ENCODE measurements at places on chromosomes 11 and 22.
A peak's percentile ranks its signal among the peaks of the same experiment; 100 is the strongest.

- DNase-seq: no peak
These were observed 288.8 kb upstream of the SYN3 start for GRCh38 chr22:33347002-33347401.

- DNase-seq: no peak
These were observed 25.1 kb upstream of the SMIM38 start for GRCh38 chr11:69130654-69131053.

GRCh38 chr11:77512092-77512491 lies 38.2 kb upstream of the PAK1 start:
- no peak for DNase-seq

DNA sequence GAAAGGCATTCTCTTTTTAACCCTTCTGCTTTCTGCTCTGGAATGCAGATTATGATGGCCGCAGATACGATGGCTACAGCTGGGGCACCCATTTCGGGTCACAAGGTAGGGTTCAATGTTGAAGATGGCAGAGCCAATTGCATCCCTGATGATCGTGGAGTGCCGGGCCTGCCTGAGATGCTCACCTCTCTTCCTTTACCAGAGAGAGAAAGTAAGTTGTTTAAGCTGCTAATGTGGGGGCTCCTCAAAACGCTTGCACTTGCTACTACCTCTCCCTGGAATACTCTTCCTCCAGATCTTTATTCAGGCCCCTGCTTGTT lies 50.8 kb upstream of the PRDM11 start:
- DNase-seq: no peak

- no peak for DNase-seq
These were observed 176.7 kb upstream of the TENM4 start for GRCh38 chr11:79617561-79617960.

GRCh38 chr11:24496736-24497725 lies at the start of gene LUZP2:
Gene LUZP2 (plus strand): TSS chr11:24497053.
- DNase-seq: peak; percentile 2

GRCh38 chr11:16596231-16596630 lies 142.2 kb upstream of the C11orf58 start:
- no peak for DNase-seq
